ENCODE measurements at places on chromosomes 1 and 21. TPM values are rescaled to one million over a fixed set of nuclear protein-coding genes. Genes with fewer than 3 reads are reported as not detected.

Gene DTL
- 1.8 TPM for total RNA-seq

DNA sequence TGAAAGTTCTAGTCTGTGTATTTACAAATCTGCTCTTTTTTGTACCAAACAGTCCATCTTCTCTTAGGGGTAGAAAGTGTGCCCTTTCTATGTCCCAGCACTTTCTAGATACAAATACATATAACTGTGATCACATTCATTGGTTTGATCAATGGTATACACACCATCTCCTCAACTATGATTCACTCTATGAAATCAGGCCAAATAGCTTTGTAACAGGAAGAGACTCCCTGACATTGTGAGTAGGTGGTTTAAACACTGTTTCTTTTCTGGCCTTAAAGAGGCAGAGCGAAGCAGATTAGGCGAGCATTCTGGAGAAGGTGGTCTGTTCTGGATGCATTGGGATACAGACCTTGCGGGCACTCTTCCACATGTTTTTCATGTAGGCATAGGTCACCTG lies 39.3 kb upstream of the EXOSC10 start:
- peaks cover 8% of the 10 kb centered on the region for H3K4me1 ChIP-seq
- no peak overlapping the region for H3K27ac ChIP-seq
- DNase-seq = no peak
- no peak overlapping the region for H3K4me3 ChIP-seq
- no peaks in the 10 kb centered on the region for H3K27me3 ChIP-seq

DNA sequence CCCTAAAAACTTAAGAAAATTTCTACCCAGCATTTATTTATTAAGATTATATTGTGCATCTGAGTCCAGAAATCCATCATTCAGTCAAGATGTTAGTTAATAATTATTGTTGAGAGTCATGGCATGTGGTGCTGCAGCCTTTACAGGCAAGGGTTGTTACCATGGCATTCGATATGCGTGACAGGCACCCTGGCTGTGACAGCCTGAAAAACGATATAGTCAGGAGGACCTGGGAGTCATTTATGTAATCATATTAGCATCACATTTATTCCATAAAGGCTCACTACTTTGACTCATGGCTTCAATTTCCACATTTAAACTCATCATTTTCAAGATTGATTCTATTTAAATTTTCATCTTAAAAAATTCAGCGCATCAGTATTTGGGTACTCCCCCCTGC lies 68.0 kb downstream of the CACHD1 start:
- no peak overlapping the region for H3K4me3 ChIP-seq
- H3K27ac ChIP-seq = no peak overlapping the region
- H3K36me3 ChIP-seq = no peaks in the 10 kb centered on the region

DNA sequence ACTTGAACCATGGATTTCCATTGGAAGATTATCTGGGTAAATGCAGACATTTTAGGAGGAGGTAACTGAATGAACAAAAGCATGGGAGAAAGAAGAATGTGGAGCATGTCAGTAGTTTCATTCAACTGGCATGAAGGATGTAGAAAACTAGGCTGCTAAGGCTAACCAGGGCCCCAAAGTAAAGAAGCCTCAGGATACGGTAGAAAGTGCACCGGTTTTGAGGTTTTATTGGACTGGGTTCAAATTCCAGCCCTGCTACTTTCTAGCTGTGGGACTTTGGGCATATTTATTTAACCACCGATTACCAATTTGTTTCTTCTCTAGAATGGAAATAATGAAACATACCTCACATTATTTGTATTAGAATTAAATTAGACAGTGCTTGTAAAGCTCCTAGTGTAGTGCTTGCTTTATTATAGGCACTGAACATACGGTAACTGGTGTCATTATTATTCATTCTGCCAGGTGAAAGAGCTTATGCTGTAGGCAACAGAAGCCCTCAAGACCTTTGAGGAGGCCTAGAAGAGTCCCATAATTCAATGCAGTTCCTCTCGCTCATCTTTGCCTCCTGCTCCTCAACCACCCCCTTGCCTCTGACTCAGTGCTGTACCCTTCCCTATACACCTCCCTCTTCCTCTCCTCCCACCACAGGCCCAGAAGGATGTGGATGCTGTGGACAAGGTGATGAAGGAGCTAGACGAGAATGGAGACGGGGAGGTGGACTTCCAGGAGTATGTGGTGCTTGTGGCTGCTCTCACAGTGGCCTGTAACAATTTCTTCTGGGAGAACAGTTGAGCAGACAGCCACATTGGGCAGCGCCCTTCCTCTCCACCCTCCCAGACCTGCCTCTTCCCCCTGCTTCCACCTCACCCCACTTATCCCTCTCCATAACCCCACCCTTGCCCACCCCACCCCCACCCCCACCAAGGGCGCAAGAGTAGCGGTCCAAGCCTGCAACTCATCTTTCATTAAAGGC lies 2.5 kb upstream of the CHTOP start:
- peaks cover 56% of the 10 kb centered on the region for H3K4me1 ChIP-seq
- DNase-seq = no peak
- H3K27ac ChIP-seq = peak overlapping the region; percentile 100
- peak overlapping the region; percentile 25 for H3K4me3 ChIP-seq
- no peaks in the 10 kb centered on the region for H3K27me3 ChIP-seq
- H3K36me3 ChIP-seq = no peaks in the 10 kb centered on the region

DNA sequence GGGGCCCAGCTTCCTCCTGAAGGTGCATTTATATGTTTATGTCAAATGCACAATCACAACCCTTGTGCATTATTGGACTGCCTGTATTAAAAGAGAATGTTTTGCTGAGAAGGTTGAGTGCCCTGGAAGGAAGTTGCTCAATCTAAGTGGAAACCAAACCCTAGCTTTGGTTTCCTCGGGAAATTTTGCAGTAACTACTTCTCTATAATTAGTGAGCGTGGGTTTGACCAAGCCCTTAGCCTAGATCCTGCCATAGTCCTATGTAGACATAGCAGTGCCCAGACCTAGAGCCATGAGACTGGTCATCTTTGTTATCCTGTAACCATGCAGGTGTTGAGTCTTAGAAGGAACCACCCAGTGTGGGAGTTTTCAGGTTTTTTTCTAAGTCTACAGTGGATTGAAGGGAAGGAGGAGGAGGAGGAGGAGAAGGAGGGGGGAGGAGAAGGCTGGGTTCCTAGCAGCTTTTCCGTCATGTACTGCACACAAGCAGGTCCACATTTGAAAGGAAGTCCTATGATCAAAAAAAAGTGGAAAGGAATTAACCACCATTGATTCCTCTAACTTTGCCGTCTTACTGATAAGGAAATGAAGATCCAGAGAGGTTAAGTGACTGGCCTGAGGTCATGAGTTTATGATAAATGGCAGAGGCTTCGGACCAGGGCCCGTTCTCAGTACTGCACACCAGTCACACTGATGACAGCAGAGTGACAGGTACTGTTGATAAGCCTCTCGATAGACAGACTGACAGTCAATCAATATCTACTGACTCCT lies 72.2 kb upstream of the LYST start:
- H3K4me1 ChIP-seq = no peaks in the 10 kb centered on the region
- H3K27me3 ChIP-seq = no peaks in the 10 kb centered on the region
- H3K27ac ChIP-seq = peak overlapping the region; percentile 2
- no peaks in the 10 kb centered on the region for H3K36me3 ChIP-seq
- no peak for DNase-seq

- H3K36me3 ChIP-seq = no peaks in the 10 kb centered on the region
- H3K27ac ChIP-seq = no peak overlapping the region
- H3K27me3 ChIP-seq = no peaks in the 10 kb centered on the region
- no peak for DNase-seq
- H3K4me1 ChIP-seq = no peaks in the 10 kb centered on the region
- no peak overlapping the region for H3K4me3 ChIP-seq
Observed at GRCh38 chr1:165144757-165145397, 211.6 kb downstream of the LMX1A start.

DNA sequence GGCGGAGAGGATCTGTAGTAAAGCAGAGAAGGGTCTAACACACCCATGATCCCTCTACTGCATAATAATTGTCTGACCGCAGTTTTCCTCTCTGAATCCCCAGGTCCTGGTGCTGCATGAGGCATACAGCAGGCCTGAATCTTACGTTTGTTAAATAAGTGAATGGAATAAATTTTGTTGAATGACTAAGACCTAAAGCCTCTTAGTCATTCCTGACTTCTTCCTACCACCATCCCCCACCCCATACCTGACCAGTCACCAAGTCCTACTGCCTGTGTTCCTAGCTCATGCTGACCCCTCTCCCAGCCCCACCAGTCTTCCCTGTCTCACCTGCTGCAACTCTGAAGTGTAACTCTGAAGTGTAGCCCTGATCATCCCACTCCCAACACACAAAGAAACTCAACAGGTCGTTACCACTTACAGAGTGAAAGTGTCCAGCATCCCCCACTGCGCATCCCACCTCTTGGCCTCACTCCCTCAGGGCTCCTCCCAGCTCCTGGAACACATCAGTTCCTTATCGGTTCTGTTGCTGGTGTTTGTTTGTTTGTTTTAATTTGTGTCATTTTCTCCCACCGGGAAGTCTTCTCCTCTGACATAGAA lies 9.7 kb downstream of the GJA5 start:
- no peaks in the 10 kb centered on the region for H3K27me3 ChIP-seq
- no peaks in the 10 kb centered on the region for H3K4me1 ChIP-seq
- no peak overlapping the region for H3K4me3 ChIP-seq

Gene KCNK2
- total RNA-seq = 2.4 TPM

Gene GNAT2
- not detected for total RNA-seq

Gene OR2L3
- total RNA-seq = not detected

DNA sequence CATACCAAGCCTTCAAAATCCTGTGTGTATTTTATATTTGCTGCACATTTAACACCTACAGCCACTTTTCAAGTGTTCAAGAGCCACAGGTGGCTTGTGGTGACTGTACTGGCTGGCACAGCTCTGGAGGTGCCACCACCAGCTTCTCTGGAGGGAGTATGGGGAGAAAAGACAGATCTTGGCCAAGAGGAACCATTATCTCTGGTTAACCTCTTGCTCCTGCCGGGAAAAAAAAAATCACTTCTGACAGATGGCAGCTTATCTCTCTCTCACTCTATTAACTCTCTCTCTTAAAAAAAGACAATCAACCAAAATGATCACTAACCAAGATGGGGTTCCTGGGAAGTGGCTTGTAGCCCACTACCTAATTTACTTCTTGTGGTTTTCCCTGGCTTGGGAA lies 1.2 kb upstream of the RIIAD1 start:
- peaks cover 8% of the 10 kb centered on the region for H3K4me1 ChIP-seq
- H3K4me3 ChIP-seq = peak overlapping the region; percentile 64
- H3K27ac ChIP-seq = peak overlapping the region; percentile 79

GRCh38 chr1:232904131-232904530 lies 46.3 kb upstream of the NTPCR start:
- H3K4me3 ChIP-seq = no peak overlapping the region
- no peak for DNase-seq
- H3K27me3 ChIP-seq = no peaks in the 10 kb centered on the region
- peaks cover 14% of the 10 kb centered on the region for H3K4me1 ChIP-seq

- H3K4me3 ChIP-seq = no peak overlapping the region
- peak overlapping the region; percentile 11 for H3K27ac ChIP-seq
- H3K36me3 ChIP-seq = no peaks in the 10 kb centered on the region
- H3K27me3 ChIP-seq = no peaks in the 10 kb centered on the region
Observed at GRCh38 chr1:206737729-206738201, 32.8 kb upstream of the IL19 start.

DNA sequence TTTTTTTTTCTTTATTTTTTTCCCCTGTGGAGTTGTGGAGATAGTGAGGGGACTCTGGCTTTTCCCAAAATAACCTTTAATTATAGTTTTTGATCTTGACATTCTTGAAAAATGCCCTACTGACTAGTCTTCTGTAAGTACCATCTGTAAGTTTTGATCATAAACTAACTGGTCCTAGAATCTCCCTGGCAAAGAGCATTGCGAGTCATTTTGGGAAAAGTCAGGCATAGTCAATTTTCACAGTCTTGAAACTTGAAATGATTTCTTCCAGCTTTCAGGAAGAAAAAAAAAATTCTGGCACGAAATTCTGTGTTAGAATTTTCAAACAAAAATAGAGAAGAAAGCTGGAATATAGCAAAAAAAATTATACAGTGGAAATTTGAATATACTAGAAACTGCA lies 181.2 kb upstream of the SNX7 start:
- no peak overlapping the region for H3K27ac ChIP-seq
- H3K36me3 ChIP-seq = no peaks in the 10 kb centered on the region
- no peak for DNase-seq
- no peak overlapping the region for H3K4me3 ChIP-seq
- no peaks in the 10 kb centered on the region for H3K27me3 ChIP-seq

DNA sequence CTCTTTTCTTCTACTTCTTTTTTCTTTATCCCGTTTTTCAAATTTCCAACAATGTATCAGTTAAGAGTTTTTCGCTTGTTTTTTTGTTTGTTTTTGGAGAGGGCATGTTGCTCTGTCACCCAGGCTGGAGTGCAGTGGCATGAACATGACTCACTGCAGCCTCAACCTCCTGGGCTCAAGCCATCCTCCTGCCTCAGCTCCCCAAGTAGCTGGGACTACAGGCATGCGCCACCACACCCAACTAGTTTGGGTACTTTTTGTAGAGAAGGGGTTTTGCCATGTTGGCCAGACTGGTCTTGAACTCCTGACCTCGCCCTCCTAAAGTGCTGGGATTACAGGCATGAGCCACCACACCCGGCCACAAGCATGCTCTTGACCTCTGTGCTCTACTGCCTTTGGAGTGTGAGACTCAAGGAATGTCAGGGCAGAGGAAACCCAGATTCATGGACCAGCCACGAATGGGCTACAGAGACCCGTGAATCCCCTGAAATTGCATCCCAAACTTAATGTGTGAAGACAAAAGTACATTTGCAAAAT lies 65.1 kb upstream of the HSD17B7 start:
- no peaks in the 10 kb centered on the region for H3K36me3 ChIP-seq
- H3K27ac ChIP-seq = no peak overlapping the region
- no peak overlapping the region for H3K4me3 ChIP-seq
- no peak for DNase-seq

DNA sequence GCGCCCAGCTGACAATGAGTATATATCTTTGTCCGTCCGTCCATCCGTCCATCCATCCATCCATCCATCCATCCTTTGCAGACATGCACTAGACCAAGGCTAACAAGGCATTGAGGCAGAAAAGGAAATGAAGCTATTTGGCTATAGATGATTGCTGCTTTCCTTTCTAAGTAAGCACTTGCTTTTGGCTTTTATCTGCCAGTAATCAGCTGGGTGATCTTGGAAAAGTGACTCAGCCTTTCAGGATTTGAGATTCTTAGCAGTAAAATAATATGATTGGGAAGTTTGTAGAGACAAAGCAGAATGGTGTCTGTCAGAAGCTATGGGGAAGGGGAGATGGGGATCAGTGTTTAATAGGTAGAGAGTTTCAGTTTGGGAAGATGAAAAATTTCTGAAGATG lies 22.7 kb downstream of the ZFYVE9 start:
- H3K27me3 ChIP-seq = no peaks in the 10 kb centered on the region
- no peak overlapping the region for H3K27ac ChIP-seq
- H3K4me3 ChIP-seq = no peak overlapping the region
- peaks cover 25% of the 10 kb centered on the region for H3K4me1 ChIP-seq
- DNase-seq = no peak
- no peaks in the 10 kb centered on the region for H3K36me3 ChIP-seq

GRCh38 chr1:54623216-54624007 lies at the start of gene FAM151A:
TSS of gene FAM151A (minus strand) at chr1:54623525. CDS start at chr1:54623395, 130 bp downstream.
- no peaks in the 10 kb centered on the region for H3K36me3 ChIP-seq
- H3K4me3 ChIP-seq = no peak within 1 kb of the TSS
- H3K27ac ChIP-seq = no peak within 1 kb of the TSS
- H3K27me3 ChIP-seq = no peaks in the 10 kb centered on the region
- no peaks in the 10 kb centered on the region for H3K4me1 ChIP-seq

- no peaks in the 10 kb centered on the region for H3K36me3 ChIP-seq
- H3K4me3 ChIP-seq = no peak overlapping the region
- peaks cover 68% of the 10 kb centered on the region for H3K4me1 ChIP-seq
- no peak for DNase-seq
- peak overlapping the region; percentile 91 for H3K27ac ChIP-seq
Observed at GRCh38 chr21:35226968-35227744, 178.1 kb upstream of the RUNX1 start.

Gene KCTD3
- total RNA-seq = 17.9 TPM

All from gastrocnemius medialis (tissue), 4 donors.